T-helper 17 cell (primary cell): ENCODE measurements at places on chromosomes 4 and X.

GRCh38 chrX:95662200-95662599 is 1022.4 kb upstream of the DIAPH2 start:
- DNase-seq: no peak

- no peak for DNase-seq
Observed at GRCh38 chr4:158147151-158147550, 25.7 kb downstream of the GASK1B start.

GRCh38 chr4:100843910-100844309 is 326.1 kb upstream of the EMCN start:
- no peak for DNase-seq

- no peak for DNase-seq
Observed at GRCh38 chr4:54837576-54838140, 179.9 kb downstream of the KIT start.

DNA sequence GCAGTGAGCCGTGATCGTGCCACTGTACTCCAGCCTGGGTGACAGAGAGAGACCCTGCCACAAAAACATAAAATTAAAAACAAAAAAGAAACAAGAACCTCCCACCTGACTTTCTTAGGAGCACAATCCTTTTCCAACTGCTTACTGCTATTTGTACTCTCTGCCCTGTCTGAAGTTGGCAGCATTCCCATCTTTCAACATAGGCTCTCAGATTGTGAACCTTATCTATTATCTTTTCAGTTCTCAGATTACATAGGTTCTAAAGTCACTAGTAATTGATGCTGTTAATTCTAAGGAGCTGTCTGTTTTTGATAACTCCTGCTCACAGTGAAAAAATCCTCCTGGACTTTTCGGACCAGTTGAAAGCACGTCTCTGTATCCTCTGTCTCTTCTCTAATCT is 812.2 kb upstream of the CT83 start:
- no peak for DNase-seq

DNA sequence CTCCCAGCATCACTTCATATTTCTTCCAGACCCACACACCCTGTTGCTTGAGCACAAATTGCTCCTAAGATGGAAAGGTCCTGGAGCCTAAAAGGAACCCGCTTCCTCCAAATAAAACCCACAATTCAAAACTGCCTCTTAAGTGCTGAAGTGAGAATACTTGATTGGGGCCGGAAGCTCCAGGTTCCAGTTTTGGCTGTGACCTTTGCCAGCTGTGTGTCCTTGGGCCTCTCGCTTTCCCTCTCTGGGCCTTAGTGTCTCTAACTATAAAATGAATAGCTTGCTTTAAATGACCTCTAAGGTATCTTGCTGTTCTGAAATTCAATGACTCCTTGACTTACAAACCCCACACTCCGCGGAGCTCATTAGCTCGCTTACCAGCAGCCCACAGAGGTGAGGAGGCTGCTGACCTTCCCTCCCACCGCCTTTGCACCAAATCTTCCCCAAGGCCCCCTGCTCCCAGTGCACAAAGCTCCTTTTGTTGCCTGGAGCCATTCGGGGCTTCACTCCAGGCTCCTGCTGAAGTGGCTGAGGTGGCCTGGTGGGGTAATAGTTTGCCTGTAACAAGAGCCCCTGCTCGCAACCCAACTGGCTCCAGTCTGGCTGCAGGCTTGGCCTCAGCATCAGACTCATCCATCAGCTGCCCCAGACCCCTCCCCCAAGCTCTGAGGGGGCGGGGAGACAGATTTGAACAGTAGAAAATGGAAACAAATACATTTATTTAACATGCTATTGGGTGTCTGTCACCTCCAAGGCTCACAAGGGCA is 21.8 kb downstream of the STARD8 start:
- no peak for DNase-seq

DNA sequence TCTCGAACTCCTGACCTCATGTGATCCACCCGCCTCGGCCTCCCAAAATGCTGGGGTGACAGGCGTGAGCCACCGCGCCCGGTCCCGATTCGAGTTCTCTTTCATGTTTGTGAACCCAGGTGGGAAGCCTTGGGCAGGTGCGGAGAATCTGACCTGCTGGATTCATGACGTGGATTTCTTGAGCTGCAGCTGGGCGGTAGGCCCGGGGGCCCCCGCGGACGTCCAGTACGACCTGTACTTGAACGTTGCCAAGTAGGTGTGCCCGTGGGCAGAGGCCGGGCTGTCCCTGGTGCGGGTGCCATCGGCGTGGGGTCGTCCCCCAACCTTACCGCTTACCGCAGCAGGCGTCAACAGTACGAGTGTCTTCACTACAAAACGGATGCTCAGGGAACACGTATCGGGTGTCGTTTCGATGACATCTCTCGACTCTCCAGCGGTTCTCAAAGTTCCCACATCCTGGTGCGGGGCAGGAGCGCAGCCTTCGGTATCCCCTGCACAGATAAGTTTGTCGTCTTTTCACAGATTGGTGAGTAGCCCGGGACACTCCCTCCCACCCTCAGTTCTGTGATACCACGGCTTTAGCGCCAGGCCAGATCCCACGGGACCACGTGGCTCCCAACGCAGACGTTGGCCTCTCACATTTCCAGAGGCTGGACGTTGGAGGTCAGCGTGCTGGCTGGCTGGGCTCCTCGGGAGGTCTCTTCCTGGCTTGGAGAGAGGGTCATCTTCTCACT is 15.6 kb downstream of the IL3RA start:
- no peak for DNase-seq

DNA sequence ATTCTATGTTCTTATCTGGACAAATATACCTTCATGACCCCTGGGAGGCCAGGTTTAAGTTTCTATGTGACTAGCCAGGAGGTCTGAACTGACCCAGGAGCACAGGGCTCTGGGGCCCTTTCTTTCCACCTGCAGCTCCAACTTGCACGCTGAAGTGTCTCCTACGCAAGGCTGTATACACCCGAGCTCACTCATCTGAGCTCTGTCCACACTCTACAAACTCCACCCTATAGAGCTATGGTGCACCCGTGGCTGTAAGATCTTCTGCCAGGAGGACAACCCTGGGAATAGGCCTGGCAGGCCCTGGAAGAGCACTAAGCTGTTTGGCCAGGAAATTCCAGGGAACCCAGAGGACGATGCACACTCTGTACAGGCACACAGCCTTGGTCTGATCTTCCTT is 60.6 kb upstream of the ATOH1 start:
- no peak for DNase-seq

DNA sequence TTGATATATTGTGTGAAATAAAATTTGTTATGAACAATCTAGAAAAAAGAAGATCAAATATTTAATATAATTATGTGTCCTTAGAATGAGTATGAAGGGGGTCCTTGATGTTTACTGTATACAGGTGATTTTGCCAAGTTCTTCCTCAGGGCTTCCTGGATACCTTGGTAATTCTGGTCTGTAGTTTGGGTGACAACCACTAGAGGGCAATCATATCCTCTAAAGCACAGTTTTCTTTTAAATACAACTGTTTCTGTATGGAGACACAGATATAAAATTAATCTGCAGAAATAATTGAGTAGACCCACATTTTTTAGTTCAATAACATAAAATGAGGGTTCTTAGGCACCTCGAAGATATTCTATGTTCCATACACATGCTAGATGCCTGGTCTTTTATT is 157.7 kb downstream of the SPANXN1 start:
- no peak for DNase-seq

- no peak for DNase-seq
Observed at GRCh38 chr4:114192854-114193253, 213.4 kb upstream of the ARSJ start.

GRCh38 chrX:123728016-123728415 is 4.8 kb downstream of the THOC2 start:
- no peak for DNase-seq

- no peak for DNase-seq
Observed at GRCh38 chrX:39563178-39563577, 534.6 kb downstream of the BCOR start.

DNA sequence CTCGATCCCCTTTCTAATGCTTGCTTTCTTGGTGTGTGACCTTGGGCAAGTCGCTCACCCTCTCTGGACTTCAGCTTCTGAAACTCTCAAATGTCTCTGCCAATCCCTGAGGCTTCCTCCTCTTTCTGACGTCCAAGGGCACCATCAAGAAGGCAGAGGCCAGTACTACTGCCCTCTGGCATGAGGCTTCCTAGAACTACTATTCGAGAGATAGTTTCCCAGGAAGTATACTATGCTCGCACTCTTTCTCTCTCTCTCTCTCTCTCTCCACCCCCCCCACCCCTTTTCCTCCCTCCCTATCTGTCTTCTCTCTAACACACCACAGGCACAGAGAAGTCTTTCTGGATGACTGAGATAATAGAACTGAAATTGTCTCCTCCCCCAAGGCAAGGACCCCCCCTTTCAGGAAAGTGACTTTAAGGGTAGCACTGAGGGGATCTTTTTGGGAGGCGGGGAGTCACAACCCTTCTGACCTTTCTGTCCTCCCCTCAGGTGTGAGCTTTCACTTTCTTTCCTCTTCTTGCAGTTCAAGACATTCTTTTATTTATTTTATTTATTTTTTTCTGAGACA is 20.0 kb upstream of the BCOR start:
- no peak for DNase-seq

DNA sequence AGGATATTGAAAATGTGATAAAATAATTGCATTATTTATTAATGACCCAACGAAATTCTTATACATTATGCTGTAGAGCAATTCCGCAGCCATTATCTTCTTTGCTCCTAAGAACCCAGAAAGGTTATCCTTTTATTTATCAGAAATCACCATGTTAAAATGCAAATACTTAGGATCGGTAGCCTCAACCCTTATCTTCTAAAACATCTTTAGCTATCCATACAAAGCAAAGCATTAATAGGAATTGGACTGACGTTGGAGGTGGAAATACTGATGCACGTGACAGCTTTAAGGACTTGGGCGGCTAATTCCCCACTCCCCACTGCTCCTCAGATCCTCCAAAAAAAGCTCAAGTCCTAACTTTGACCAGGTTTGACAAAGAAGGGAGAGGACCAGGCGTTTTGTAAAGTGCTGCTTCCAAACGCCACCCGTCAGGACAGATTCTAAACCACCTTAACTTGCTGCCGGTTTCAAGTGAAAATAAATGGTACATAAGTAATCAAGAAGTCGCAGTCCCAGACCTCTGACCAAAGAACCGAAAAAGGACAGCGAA is 539 bp upstream of the SPCS3 start:
- DNase-seq: no peak

DNA sequence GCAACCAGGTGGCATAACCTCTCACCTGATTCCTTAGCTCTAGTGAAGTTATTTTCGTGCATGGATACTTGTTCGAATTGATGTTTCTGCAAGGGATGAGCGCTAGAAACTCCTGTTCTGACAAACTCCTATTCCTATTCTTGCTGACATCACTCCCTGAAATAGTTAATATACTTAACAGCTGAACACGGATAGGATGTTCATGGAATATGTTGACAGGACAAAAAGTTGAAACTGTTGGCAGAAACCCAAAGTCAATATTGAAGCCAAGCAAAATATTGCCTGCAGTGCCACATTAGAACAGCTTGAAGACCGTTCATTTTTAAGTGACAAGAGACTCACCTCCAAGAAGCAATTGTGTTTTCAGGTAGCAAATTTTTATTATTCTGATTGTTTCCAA is at the start of gene KLKB1:
Gene KLKB1, plus strand, starts transcription at position 287 of the 400 bp plus-strand sequence. CDS start 689 bp downstream, outside the sequence.
- DNase-seq: no peak

DNA sequence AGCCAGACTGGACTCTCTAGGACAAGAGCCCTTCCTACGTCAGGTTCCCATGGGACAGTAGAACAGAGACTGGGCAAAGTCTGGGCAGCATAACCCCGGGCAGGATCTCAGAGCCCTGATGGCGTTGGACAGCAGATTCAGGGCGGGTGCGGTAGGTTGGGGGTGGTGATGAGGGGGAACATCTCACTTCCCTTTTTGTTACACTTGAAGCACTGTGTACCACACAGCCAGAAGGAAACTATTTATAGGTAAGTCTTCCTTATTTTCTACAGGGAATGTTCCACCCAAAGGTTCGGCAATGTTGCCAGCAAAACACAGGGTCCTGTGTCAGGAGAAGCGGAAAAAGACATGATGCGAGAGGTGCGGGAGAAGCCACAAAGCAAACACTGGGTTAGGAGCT is 54.3 kb downstream of the TSC22D3 start:
- no peak for DNase-seq

DNA sequence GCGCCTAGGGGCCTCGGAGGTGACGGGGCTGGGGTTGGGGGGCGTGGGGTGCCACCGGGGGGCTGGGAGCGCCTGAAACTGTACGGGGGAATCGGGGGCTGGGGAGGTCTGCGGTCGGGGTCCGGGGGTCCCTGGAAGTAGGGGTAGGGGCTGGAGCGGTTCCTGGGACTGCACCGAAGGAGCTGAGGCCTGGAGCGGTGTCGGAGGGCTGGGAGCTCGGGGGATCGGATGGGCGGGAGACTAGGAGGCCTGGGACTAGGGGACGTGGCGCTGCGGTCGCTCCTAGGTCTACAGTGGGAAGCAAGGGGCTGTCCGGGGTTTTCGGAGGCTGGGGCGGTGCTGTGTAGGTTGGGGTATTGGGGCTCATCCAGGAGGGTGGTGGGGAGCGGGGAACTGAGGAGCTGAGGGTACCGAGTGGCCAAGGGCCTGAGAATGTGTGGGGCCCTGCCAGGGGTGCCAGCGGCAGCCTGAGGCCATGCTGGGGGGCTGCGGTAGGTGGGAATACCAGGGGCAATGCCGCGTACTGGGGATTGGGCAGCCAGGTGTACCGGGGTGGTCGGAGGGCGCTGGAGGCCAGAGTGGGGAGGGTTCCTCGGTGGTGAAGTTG is 562 bp downstream of the AKAP17A start:
- DNase-seq: no peak

- DNase-seq: no peak
Observed at GRCh38 chrX:124347242-124347641, 879 bp downstream of the SH2D1A start.

DNA sequence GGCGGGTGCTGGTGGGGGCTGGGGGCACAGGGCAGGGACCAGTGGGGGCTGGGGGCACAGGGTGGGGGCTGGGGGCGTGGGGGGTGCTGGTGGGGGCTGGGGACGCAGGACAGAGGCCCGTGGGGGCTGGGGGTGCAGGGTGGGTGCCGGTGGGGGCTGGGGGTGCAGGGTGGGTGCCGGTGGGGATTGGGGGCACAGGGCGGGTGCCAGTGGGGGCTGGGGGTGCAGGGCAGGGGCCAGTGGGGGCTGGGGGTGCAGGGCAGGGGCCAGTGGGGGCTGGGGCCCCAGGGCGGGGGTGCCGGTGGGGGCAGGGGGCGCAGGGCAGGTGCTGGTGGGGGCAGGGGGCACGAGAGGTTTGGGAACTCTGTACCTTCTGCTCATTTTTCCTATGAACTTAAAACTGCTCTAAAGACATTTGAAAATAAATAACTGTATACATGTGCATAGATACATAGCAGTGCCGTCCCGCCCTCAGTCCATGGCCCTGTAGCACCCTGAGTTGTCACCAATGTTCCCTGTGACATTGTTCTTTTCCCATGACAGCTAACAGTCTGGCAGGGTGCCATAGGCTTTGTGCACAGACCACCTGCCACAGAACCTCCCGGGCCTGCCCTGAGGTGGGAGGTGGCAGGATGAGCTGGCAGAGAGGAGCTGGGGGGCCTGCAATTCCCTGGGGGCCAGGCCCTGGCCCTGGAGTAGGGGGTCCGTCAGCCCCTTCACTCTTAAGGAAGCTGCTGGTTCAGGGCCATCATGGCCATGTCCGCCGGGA is 35.6 kb upstream of the ADRA2C start:
- DNase-seq: no peak

GRCh38 chr4:152401424-152401823 is 134.5 kb downstream of the FBXW7 start:
- no peak for DNase-seq

GRCh38 chr4:6355052-6355451 is 85.4 kb downstream of the WFS1 start:
- DNase-seq: no peak
